Mesendoderm (in vitro differentiated cells): ENCODE measurements at places on chromosomes 1 and 21.
A peak's percentile ranks its signal among the peaks of the same experiment; 100 is the strongest.

DNA sequence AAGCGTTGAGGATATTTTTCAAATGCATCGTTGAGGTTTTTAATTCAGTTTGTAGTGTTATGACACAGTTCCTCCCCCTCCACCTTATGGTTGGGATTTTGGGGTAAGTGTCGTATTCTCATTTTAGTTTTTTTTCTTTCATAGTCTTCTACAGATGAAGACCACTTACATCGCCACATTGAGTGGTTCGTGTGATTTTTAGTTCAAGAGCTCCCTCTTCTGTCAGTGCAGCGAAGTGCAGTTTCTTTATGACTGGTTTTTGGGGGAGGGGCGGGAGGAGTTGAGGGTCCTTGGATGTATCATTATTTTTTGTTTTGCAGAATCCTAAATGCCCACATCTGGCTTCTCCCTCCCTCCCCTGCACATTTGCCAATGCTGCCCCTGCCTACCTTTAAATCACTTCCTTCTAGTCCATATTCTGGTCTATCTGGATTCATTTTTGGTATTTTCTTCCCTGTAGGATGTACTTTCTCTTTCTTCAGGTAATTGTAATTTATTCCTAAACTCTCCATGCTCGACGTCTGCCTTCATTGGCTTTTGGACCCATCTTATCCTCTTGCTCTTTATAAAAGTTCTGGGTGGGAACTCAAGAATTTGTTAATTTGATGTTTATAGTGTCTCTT is 433.1 kb downstream of the CAMTA1 start:
- peak; percentile 74 for DNase-seq

- DNase-seq, result no peak
Measured at GRCh38 chr1:117147856-117148588, 26.5 kb upstream of the TRIM45 start.

DNA sequence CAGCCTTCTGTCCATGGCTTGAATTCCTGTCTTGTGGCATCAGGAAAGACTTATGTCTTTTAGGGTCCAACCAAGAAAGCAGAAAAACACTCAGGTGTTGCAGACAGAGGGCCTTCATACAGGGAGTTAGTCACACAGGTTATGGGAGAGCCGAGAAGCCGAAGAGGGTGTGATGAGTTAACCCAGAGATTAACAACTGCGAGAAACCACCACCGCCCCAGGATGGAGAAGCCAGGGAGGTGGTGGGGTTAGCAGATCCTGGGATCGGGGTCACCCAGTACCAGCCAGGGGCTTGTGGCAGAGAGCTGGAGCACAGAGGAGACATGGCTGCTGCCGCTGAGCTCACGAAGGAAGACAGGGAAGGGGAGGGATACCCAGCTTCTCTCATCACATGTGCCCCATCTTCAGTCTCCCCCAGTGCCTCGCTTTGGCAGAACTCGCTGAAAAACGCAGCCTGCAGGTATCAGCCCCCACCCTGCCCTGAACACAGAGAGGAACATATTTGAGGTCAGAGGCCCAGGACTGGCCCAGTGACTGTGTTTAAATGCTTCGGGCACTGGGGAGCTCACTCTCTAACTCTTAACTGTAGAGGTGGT is 58.7 kb downstream of the RUNX3 start:
- no peak for DNase-seq

DNA sequence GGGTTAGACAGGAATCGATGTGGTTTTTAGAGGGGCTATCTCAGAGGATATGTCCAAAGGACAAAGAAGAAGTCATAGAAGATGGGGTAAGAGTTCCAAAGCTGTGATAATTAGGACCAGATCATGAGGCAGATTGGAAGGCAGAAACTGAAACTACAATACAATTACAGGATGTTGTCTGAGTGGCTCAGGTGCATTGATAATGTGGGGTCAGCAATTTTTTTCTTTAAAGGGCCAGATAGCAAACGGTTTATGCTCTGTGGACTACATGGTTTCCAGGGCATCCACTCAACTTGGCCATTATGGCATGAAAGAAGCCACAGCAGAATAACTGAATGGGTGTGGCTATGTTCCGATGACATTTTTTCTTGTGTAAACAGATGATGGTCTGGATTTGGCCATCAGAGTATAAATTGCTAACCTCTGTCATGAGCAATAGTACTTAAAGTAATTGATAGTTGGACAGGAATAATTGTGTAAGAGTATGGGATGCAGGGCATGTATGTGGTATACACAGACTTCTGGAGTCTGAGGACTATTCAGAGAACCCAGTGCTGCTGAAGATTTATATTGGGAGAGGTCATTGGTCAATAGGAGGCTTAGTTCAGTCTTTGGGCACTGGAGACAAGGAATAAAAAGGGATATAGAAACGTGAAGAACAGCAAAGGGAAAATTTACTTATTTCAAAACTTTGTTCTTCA is 198.4 kb upstream of the ADGRL4 start:
- no peak for DNase-seq

DNA sequence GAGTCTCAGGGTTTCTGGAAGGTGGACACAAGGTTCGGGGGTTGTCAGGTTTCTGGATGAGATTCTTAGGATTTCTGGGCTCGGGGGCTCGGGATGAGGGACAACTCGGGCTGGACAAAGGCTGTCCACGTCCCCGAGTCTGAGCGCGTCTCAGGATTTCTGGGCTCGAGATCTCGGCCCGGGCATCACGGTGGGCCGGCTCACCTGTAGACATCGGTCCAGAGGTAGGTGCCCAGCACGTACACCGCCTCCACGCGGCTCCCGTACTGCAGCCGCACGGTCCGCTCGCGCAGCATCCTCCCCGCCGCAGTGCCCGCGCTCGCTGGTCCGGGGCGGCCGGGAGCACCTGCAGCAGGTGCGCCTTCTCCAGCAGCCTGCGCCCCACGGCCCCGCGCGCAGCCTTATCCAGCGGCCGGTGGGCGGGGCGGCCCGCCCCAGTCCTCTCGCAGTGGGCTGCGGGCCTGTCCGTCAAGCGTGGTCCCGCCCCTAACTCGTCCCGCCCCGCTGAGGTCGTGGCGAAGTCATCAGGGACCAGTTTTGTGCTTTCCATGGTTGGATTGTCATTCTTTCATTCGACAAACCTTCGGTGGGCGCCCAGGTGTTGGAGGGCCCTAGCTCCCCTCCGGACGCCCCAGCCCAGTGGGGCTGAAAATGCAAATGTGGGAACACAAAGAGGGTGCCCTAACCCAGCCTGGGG is at the start of gene PADI2:
PADI2 (minus strand) TSS at position 376 of the 697 bp plus-strand sequence; CDS start at position 296, 80 bp downstream.
- peak; percentile 66 for DNase-seq

- DNase-seq, result no peak
Measured at GRCh38 chr21:38303300-38303699, 46.5 kb downstream of the KCNJ15 start.

- DNase-seq, result no peak
Measured at GRCh38 chr1:13586001-13586400, 2.4 kb downstream of the PDPN start.

DNA sequence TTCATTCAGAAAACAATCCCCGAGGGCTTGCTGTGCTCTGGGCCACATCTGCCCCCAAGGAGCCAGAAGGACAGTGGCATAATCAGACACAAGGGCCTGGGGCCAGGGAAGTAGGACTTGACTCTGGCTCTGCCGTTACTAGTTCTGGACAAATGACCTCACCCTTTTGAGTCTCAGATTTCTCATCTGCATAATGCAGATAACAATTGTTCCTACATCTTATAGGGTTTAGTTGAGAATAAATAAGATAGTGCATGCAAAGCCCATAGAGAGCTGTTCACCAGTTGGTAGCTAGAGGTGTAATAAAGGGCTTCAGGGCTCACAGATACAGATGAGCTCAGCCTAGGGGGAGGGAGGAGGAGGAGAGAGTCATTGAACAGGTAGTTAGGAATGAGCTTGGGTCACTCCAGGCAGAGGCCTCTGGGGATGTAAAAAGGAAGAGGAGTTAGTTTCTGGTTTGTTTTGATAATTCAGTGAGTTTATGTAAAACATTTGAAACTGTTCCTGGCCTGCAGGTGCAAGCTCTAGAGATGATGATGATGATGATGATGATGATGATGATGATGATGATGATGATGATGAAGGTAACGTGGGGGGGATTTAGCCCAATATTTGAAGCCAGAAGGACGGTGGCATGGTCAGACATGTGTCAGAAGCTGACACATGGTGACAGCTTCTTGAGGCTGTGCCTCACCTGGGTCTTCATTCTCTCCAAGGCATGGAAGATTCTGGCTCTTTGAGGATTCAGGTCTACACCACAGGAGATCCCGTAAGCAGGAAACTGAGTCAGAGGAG is 858 bp downstream of the LACTBL1 start:
- DNase-seq, result peak; percentile 64

DNA sequence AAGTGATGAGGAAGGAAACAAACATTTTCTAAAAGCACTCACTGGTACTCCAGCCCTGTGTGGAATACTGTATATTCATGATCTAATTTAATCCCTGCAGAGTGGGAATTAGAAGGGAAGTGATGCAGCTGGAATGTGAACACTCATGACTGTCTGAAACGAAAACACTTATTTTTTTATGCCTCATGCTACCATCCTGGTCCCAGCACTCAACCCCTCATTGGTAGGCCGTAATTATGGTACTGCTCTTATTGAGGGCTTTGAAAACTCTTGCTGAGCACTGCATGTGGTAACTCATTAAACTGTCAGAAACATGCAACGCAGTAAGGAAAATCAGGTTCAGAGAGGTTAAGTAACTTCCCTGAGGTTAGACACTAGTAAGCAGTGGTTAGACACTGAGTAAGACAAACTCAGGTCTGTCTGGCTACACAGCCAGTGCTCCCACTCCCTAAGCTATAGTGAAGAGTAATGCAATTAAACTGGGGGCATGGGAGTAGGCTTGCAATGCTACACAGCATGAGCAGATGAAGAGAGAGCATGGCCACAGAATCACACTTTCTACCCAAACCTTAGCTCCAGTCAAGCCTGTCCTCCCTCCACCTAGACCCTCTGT is 17.3 kb upstream of the TNFSF4 start:
- DNase-seq, result no peak

- no peak for DNase-seq
Measured at GRCh38 chr1:78081980-78082860, 36.5 kb downstream of the GIPC2 start.

- peak; percentile 46 for DNase-seq
Measured at GRCh38 chr1:206469411-206469932, 804 bp upstream of the IKBKE start.

DNA sequence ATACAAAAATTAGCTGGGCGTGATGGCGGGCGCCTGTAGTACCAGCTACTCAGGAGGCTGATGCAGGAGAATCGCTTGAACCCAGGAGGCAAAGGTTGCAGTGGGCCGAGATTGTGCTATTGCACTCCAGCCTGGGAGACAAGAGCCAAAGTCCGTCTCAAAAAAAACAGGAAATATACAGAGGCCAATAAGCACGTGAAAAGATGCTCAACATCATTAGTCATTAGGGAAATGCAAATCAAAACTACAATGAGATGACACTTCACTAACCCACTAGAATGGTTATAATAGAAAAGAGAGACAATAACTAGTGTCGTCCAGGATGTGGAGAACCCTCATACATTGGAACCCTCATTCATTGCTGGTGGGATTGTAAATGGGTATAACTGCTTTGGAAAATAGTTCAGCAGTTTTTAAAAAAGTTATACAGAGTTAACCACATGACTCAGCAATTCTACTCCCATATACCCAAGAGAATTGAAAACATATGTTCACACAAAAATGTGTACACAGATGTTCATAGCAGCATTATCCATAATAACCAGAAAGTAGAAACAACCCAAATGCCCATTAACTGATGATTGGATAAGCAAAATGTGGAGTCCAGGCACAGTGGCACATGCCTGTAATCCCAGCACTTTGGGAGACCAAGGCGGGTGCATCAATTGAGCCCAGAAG is 6.4 kb upstream of the E2F2 start:
- DNase-seq, result no peak

DNA sequence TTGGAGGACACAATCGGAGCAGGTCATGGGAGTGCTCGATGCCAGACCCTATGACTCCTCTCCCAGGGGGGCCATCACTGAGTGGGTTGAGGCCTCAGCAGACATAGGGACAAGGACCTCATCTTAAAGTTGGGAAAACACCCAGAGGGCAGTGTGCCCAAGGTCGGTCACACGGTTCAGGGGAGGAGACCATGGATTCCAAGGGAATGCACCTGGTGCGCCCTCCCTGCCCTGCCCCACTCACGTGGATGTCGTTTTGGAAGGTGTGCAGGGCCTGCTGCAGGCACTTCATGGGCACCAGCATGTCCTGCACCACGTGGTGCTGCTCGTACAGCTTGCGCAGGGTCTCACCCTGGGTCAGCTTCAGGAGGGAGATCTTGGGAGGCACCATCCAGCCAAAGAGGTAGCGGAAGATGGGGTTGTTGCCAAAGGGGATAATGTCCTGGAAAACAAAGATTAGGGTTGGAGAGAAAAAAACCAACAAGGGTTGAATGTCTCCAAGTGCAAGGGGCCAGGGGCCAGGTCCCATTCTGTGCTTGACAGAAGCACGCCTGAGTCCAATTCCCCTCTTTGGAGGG is 33.1 kb downstream of the DHCR24 start:
- DNase-seq, result no peak

- DNase-seq, result peak; percentile 20
Measured at GRCh38 chr1:148166558-148167492, 14.7 kb upstream of the NBPF11 start.

GRCh38 chr1:53450225-53450624 is 9.0 kb upstream of the DMRTB1 start:
- DNase-seq, result peak; percentile 44

DNA sequence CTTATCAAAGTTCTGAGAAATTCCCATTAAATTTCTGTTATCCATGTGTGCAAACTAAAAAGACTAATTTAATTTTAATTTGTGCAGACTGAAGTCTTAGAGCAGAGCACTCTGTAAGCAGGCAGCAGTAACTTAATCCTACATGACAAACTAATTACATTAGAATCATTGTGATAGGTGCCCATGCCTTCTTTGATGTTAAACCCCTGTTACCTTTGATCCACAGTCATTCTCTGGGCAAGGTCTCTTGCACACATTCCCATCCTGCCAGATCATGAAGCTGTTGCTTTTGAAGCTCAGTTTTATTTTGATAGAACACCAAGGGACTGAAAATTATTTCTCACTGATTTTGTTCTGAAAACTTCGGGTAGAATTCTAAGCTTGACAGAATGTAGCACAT is 77.2 kb downstream of the BCAR3 start:
- DNase-seq, result no peak

GRCh38 chr1:26536081-26536480 is 6.5 kb downstream of the RPS6KA1 start:
- no peak for DNase-seq

- DNase-seq, result no peak
Measured at GRCh38 chr1:61348025-61348665, 265.8 kb downstream of the NFIA start.
